ENCODE measurements at places on chromosomes 12 and 14.

DNA sequence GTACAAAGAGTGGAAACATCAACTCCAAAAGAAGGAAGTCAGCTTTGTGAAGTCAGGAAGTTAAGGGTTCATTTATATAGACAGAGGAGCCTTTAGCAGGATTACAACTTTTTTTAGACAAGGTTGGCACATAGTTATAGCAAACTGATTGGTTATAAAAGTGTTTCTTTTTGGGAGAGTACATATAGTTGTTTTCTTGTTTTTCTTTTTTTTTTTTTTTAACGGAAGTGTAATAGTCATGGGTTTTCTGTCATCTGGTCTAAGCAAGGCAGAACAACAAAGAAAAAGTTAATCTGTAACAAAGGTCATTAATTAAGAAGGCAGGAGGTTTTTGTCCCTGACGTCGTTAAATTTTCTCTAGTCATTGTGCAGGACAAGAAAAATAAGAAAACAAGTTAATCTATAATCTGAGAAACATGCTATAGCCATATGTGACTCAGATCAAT, 13.0 kb upstream of the MFAP5 start:
- DNase-seq: no peak

- peak; percentile 66 for DNase-seq
These were observed 19.7 kb downstream of the VDR start for GRCh38 chr12:47885012-47885501.

DNA sequence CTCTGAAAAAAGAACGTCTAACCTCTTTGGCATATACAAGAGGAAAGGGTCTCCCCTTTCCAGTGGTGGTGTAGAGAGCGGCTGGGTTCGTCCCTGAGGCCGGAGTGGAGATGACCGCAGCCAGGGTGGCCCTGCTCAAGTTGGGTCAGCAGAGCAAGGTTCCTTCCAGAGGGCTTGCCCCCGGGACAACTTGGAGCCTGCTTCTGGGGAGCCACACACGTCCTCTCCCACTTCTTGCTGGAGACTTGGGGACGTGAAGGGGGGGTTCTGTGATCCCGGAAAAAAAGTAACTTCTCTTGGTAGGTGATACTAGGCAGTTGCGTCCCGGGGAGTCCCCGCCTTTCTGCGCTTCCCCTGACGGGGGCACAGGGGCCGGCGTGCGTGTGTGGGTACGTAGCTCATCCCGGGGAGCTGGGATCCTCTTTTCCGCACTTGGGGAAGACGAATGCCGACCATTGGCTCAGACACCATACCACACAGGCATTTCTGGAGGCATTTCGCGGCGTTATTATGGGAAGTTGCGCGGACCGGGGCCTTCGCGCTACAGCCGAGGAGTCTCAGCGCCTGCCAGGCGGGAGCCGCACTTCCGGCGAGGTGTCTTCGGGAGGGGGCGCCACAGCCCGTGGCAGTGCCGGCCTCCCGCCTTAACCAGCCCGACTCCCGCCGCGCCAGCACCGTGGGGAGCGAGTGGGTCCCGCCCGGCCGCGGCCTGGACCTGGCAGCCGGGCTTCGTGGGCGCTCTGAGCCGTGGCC, 14.8 kb upstream of the PAX9 start:
- no peak for DNase-seq

DNA sequence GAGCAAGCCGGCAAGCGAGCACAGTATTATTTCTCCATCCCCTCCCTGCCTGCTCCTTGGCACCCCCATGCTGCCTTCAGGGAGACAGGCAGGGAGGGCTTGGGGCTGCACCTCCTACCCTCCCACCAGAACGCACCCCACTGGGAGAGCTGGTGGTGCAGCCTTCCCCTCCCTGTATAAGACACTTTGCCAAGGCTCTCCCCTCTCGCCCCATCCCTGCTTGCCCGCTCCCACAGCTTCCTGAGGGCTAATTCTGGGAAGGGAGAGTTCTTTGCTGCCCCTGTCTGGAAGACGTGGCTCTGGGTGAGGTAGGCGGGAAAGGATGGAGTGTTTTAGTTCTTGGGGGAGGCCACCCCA, 3.9 kb upstream of the NXPH4 start:
- DNase-seq: no peak

DNA sequence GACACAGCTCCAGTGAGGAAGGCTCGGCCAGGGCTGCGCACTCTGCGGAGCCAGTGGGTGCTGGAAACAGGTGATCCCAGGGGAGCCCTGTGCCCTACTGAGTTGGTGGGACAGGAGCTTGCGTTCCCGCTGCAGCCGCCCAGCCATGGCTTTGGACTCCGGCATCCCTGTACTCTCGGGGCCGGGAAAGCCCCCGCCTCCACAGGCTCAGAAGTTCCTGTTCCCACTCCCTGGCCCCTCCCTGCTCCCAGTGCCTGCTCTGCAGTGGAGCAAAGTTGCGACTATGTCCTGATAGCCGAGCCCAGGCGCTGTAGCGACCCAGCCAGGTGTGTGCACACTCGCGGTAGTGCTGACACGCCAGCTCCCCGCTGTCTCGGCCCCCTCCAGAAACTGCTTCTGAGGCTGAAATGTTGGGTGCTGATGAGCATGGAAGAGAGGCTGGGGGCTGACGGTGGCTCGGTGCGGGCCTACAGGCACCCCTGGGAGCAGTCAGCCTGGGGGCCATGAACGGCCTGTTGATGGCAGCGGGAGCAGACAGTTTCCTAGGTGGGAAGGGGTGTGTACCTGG, 344.6 kb upstream of the MGAT4C start:
- DNase-seq: no peak

DNA sequence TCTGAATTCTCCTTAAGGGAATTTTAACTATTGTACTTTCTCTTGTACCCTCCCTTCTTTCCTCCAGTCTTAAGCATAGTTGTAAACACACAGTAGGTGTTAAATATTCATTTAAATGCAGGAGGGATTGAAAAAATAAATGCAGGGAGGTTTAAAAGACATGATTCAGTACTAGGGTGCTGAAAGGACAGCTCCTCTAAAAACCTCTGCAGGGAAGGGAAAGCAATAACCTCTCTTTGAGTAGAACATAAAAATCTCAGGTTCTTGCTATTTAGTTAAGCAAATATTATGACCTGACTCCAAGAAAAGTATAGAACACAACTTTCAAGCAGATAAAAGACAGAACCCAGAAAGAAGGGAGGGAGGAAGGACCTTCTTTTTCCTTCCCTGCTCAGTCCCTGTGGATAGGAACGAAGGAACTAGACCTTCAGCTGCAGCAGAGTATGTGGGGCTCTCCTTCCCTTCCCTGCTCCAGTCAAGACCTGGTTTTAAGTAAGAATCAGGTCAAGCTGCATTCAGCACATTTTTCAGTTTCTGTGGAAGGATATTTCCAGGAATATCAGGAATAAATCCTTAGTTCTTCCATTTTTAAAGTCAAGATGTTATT, 4.7 kb downstream of the MAP3K9 start:
- no peak for DNase-seq

GRCh38 chr14:65243766-65244442, 141.6 kb upstream of the MAX start:
- no peak for DNase-seq

- no peak for DNase-seq
These were observed 405.9 kb downstream of the AACS start for GRCh38 chr12:125470838-125471783.

GRCh38 chr12:46208370-46208769, 60.5 kb downstream of the SLC38A1 start:
- no peak for DNase-seq

DNA sequence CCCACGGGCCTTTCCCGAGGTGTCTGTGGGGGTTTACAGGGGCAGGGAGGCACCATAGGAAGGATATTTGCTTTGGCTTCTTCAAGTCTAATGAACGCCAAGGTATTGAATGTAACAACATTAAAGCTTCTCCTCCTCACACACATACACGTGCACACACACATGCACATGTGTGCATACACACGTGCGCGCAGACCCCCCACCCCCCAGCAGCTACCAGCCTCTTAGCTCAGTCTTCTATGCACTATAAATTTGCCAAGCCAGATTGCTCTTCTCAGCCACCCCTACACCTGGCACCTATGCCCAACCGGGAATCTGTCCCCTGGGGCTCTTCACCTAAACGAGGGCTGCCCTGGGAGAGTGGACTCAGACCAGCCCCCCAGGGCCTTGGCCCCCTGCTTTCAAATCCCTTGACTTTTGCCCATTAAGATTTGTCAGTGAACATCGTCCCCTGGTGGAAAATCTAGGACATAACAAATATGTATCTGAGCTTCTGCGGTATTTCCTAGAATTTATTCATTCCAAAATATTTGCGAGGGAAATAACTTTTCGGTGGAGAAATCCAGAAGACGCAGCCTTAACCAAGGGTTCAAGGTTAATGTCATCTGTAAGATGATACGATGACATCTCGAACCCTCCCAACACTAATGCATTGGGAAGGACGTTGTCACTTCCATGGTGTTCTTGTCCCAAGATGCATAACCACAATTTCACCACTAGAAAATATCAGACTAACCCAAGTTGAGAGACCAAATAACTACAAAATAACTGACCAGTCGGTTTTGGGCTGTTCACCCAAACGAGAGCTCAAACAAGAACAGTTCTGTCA, 330.4 kb downstream of the MED13L start:
- no peak for DNase-seq

DNA sequence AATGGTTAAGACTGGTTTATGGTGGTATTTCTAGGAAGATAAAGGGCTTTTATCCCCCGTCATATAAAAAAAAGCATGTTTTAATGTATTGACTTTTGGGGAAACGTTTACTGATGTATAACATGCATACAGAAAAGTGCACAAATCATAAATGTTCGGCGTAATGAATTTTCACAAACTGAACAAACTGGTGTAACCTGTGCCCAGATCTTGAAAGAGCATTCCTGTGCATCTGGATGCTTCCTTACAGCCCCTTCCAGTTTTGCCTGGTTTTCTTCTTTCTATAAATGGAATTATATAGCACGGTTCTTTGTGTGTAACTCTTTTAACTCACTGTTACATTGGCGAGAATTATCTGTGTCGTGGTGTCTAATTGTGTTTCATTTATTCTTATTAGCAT, 693.8 kb upstream of the TBX3 start:
- DNase-seq: no peak

- no peak for DNase-seq
These were observed 60.9 kb downstream of the MYF5 start for GRCh38 chr12:80777587-80777986.

- DNase-seq: no peak
These were observed 132.0 kb upstream of the CCND2 start for GRCh38 chr12:4141348-4142270.

DNA sequence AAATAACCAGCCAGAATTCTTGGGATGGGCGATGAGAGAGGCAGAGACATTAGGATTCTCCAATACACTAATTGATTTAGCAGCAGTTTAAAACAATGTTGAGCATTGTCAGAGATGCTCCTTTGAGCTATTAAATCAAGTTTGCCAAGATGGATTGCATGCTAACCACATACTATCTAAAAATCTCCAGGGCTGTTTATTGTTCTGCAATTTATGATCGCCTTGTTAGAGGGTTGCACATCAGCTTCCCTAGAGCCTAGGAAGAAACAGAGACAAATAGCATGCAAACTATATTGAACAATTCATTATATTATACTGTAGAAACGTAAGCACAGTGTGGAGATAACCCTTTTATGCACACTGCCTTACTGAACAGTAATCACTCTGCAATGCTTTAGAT, 599.9 kb downstream of the SOX5 start:
- no peak for DNase-seq

- no peak for DNase-seq
These were observed 19.1 kb downstream of the ANKRD9 start for GRCh38 chr14:102490456-102490855.

GRCh38 chr14:97413022-97413539, 615.9 kb downstream of the VRK1 start:
- DNase-seq: no peak

GRCh38 chr12:33314223-33314622, 125.4 kb downstream of the SYT10 start:
- DNase-seq: no peak

- DNase-seq: no peak
These were observed 141.7 kb downstream of the RIMBP2 start for GRCh38 chr12:130574402-130574801.

GRCh38 chr14:36944307-36945010, 227.9 kb downstream of the SLC25A21 start:
- no peak for DNase-seq

DNA sequence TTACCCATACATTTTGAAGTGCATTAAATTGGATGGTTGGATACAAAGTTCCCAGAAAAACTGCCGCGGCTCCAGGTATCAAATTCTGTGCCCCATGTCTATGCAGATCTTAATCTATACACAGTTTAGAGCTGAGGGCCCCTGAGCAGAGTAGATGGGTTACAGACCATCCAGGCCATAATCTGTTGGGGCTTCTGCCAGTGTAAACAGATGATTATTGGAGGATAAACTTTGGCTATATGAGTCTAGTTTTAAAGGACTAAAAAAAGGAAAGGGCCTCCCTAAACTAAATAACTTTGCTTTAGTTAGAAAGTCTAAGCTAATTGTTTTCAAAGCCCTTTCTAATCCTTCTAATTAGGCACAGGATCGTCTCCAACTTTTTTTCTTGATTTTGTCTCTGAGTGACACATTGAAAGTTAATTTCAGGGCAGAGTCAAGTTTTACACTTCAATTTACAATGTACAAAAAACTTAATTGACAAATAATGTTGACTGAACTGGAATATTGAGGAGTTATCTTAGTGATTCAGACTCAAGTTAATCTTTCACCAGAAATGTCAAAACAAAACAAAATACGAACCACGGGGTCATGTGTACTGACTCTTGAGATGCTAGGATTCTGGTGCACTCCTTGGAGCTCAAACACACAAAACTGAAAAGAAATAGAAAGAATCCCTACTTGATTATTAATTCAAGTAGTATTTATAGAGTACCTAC, 133.9 kb upstream of the SCAF11 start:
- DNase-seq: no peak

DNA sequence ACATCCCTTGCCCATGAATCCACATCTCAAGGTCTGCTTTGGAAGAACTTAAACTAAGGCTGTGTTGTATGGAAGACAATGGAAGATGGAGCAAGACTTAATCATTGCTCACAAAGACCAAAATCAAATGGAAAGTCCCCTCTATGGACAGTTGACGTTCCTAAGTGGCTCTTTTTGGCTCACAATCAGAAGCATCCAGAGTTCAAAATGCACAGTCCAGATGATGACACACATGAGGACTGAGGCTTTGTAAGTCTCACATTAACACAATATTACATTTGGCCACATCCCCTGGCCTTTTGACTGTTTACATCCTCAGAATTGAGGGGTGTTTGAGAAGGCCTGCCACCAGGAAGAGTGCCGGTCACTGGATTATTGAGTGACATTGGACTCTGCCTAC, 122.3 kb upstream of the CPM start:
- no peak for DNase-seq

- no peak for DNase-seq
These were observed 80.8 kb downstream of the MNAT1 start for GRCh38 chr14:60815371-60815770.

DNA sequence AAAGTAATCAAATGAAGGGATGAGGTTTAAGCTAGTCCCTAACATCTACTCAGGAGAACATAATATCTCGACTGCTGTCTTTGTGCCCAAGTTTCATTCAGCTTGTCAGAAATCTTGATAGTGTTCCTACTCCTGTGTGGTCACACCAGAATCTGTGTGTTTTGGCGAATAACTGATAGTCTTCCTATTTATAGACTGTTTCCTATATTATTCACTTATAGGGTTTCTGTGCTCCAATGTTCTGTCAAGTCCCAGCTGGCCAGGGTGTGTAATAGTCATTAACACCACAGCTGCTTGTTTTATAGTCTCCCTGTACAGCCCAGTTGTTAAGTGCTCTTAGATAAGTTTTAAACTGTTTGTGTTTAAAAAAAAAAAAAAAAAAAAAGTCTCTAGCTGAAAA, 45.9 kb downstream of the GPR135 start:
- DNase-seq: no peak
